ENCODE measurements at places on chromosomes 1 and 21. TPM values are rescaled to one million over a fixed set of nuclear protein-coding genes. Genes with fewer than 3 reads are reported as not detected.

The OR2W3 gene
- 1.2 TPM for total RNA-seq

GRCh38 chr1:91546876-91547275, 46.2 kb downstream of the CDC7 start:
- DNase-seq, result no peak

GRCh38 chr1:14597343-14598006, 1.0 kb upstream of the KAZN start:
- DNase-seq, result peak; percentile 40

DNA sequence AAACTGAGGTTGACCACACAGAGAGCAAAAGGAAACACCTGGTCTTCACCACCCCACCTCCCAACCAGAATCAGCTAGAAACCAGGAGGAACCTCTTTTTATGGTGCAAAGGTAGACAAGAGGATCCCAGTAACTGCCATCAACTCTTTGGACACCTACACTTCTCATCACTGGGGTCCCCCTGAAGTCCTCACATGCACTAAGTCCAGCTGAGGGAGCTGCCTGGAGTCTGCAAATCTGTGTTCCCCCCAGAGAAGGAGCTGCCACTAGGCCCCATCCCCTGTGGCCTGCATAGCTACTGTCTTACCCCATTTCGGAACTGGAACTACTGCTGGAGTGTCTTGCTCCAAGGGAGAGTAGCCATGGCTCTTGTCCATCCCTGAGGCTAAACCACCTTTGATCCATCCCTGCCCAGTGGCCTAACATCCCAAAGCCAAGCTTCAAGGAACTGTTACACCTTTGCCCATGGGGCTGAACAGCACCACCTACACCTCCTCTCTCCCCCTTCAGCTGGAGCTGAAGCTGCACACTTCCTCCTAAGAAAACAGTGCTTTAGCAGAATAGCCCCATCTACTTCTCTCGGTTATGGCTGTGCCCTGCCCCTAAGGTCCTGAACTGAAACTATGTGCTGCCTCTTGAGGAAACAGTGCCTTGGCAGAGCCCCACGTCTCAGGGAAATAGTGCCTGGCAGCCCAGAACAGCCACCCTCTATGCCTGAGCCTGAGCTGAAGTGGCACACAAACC, 85.4 kb upstream of the CD53 start:
- DNase-seq, result no peak

DNA sequence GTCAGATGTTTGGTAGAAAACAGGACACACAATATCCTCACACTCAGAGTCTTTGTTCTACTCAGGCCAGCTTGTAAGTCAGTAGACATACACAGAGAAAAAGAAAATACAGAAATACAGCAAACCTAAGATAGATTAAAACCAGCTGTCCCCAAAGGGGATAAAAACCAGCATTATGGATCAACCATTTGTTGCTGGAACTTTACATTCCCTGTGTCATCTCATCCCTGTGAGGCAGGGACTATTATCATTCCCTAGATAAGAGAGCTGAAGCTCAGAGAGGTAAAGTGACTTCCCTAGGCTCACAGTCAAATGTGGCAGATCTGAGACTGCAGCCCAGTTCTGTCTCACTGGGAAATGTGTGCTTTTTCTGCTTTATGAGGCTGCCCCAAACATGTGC, 80.7 kb downstream of the DMRTA2 start:
- DNase-seq, result no peak

The ITGB2 gene
- 17.3 TPM for total RNA-seq

The HTR6 gene
- total RNA-seq, result not detected

The OPTC gene
- total RNA-seq, result not detected

GRCh38 chr1:59769736-59770095, 45.0 kb upstream of the HOOK1 start:
- DNase-seq, result no peak

DNA sequence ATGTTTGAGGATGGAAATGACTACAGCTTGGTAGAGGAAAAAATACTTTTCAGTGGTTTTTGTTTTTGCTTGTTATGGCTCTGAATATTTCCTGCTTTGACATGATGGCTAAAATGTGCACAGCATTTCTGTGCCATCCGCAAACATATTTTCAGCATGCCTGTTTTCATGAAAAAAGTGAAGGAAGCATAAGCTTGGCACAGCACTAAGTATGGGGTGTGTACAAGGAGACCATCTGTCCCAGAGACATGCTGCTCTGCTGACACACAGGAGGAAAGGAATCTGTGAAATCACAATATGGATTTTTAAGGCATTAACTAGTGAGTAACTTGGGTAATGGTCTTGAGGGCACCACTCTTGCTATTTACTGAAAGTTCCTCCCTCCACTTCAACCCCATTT, 595.5 kb downstream of the RWDD3 start:
- peak; percentile 7 for DNase-seq

GRCh38 chr1:155504207-155504606, 58.4 kb downstream of the ASH1L start:
- peak; percentile 14 for DNase-seq

The DCDC2B gene
- total RNA-seq, result not detected

DNA sequence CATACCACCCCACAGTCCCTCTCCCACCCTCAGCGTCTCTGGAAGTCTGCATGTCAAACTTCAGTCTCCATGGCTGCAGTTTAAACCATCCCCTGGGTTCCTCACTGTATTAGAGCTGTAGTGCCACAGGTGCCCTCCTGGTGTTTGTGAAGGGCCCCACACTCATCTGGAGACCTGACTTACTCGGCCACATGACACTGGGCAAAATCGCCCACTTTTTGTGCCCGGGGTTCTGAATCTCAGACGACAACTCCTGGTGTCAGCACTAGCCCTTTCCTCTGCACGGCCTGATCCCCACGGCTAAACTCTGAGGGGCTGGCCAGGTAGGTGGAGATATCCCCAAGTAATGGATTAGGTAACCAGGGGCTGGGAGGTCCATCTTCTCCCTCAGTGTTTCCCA, 6.5 kb downstream of the INKA2 start:
- DNase-seq, result no peak

DNA sequence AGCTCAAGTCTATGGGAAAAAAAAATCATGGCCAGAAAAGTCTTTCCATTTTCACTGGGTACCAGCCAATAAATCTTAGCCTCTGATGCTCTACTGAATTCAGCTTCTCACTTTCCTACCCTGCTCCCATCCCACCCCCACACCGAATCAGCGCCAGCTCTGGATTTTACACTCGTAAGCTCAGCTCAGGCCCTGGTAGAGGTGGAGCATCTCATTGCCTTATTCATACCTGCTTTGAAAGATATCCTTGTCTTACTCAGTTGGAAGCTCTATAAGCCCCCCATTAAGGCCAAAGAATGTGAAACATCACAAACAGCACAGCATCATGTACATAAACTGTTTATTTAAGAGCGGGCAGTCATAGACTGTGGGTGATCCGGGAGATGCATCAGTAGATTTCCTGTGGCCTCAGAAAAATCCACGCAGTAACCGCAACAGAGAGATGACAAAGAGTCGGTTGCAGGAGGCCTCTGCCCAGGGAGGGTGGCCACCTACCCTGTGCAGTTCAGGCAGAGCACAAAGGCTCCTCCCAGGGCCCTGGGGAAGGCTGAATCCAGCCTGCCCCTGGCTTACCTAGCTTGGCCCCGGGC, 36.4 kb upstream of the ETS2 start:
- peak; percentile 45 for DNase-seq

The FCAMR gene
- not detected for total RNA-seq

- DNase-seq, result no peak
These were observed 84.1 kb downstream of the RIPK4 start for GRCh38 chr21:41682719-41683179.

- DNase-seq, result no peak
These were observed 150.3 kb downstream of the ETS2 start for GRCh38 chr21:38956007-38956406.

The MYCBP gene
- 10.8 TPM for total RNA-seq

- DNase-seq, result no peak
These were observed 35.8 kb downstream of the PAX7 start for GRCh38 chr1:18666317-18666920.

GRCh38 chr1:192756314-192756713, 52.5 kb upstream of the RGS2 start:
- DNase-seq, result no peak

DNA sequence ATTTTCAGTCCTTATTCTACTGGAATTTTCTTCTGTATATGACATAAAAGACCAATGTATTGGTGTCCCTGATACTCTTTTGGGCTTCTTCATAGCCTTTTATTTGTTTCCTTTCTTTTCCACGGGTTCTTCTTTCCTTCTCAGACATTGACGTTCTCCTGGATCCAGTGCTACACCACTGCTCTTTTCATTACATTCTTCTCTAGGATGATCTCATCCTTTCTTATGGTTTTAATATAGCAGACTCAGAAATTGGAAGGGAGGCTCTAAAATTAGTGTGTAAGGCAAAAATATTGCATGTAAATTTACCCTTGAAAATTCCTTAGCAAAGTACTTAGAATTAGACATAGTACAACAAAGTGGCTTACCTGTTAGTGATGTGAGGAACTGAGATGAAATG, 65.3 kb downstream of the SELENOF start:
- DNase-seq, result peak; percentile 24

Measured in tongue (tissue), 3 donors.